ENCODE measurements at places on chromosomes 11 and 22. TPM values are rescaled to one million over a fixed set of nuclear protein-coding genes. Genes with fewer than 3 reads are reported as not detected.
A peak's percentile ranks its signal among the peaks of the same experiment; 100 is the strongest.

GPR83 gene
- 0.32 TPM for total RNA-seq

OR8U1 gene
- total RNA-seq: not detected

- peak; percentile 66 for DNase-seq
These were observed 112.8 kb downstream of the WNT7B start for GRCh38 chr22:45863981-45864751.

DNA sequence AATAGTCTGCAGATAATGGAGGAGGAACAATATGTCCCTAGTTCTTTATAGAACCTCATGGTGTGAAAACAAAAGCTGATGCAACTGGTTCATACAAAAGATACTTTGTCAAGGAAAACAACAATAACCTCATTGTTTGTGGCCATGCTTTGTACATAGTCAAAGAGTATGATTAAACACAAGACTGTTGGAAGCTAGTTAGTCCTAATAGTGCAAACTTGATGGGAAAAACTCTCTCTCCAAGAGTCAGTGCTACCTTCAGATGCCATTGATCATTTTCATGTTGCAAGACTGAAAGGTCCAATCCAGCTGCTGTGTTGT, 20.1 kb upstream of the PLAAT2 start:
- DNase-seq: no peak

DNA sequence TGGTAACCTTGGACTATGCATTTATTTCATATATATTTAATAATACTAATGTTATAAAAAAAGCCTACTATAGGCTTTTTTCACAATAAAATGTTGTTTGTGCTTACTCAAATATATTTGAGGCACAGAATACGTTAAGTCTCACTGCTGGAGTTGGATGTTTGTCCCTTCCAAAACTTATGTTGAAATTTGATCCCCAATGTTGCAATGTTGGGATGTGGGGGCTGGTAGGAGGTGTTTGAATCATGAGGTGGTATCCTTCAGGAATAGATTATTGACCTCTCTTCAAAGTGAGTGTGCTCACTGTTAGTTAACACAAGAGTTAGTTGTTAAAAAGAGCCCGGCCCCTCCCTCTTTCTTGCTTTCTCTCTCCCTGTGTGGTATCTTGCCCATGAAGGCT, 1295.9 kb downstream of the JRKL start:
- no peak for DNase-seq

GRCh38 chr11:45906965-45907611, at the start of gene FREY1:
FREY1 (minus strand) TSS chr11:45907271; CDS start chr11:45907245, 26 bp downstream.
- DNase-seq: no peak

- no peak for DNase-seq
These were observed 34.9 kb upstream of the OR10G7 start for GRCh38 chr11:124075841-124076651.

All from natural killer cell (primary cell).